ENCODE measurements at places on chromosomes 5 and 9.

- DNase-seq = peak; percentile 51
Measured at GRCh38 chr5:54249210-54250028, 61.0 kb downstream of the ARL15 start.

GRCh38 chr9:68979538-68980314 lies 34.2 kb downstream of the PRKACG start:
- no peak for DNase-seq

DNA sequence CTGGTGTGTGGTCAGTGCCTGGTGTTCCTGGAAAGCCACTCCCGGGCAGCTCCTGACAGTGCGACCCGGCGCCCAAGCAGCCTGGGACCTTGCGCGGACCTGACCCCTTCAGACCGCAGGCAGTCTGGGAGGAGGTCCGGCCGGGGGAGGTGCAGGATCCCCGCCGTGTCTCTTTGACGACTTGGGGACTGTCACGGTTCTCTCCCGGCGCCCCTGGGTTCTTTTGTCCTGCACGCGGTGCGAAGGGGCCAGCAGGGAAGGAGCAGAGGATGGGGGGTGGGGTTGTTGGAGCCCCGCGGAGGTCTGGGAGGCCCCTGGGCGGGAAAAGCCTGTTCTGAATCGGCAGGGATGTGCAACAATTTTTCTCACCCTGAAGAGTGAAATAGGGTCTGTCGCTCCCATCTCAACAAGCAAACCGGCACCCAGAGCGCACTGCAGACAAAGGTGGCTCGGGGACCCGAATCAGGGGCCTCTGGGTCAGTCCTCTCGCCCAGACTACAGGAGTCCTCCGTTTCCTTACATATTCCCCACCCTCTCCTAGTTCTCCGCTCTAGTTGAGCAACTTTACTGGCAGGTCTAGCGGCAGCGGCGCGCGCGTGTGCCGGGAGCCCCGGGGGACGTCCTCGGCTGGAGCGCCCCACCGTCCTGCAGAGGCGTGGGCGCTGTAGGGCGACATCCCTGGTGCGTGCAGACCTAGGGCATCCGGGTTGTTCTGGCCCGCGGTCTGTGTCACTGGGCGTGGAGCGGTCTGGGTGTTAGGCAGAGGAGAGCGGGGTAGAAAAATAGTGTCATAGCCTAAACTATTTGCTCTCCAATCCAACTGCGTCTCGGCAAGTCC lies 1.2 kb downstream of the VCAN start:
- DNase-seq = peak; percentile 66

- no peak for DNase-seq
Measured at GRCh38 chr5:60230456-60230855, 336.9 kb upstream of the PDE4D start.

- no peak for DNase-seq
Measured at GRCh38 chr9:128201441-128202369, 1.5 kb upstream of the DNM1 start.

- DNase-seq = no peak
Measured at GRCh38 chr9:35730486-35730854, 1.5 kb downstream of the TLN1 start.

DNA sequence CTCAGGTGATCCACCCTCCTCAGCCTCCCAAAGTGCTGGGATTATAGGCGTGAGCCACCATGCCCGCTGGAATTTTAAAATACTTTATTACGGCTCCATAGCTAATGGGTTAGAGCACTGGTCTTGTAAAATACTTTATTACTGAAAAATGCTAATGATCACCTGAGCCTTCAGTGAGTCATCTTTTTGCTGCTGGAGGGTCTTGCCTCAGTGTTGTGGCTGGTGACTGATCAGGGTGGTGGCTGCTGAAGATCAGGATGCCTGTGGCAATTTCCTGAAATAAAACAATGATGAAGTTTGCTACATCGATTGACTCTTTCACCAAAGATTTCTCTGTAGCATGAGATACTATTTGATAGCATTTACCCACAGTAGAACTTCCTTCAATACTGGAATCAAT lies 26.0 kb upstream of the GNE start:
- no peak for DNase-seq

Data from SK-N-DZ (cell line).